Activated T-helper 9 cell treated with anti-CD3 and anti-CD28 coated beads, Interleukin-2, amount 50 U/mL, for 16 hours (primary cell): ENCODE measurements at places on chromosomes 16 and 17.

DNA sequence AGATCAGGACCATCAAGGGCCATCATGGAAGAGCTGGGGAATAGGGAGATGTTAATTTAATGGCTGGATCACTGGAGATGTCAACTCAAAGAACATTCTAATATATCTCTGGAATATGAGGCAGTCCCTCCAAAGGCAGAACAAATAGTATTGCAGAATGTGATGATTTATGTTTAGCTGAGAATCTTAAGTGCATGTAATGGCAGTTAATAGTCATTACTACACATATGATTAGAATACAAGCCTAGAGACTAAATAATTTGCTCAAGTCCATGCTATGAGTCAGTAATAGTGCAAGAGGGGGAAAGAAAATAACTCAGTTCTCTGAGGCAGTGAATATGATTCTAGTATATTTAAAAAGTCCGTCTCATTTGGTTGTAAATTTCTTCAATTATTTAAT, 32.3 kb downstream of the SNTB2 start:
- DNase-seq: no peak

GRCh38 chr17:7553356-7553755, 4.5 kb downstream of the TNFSF12 start:
- DNase-seq: no peak

DNA sequence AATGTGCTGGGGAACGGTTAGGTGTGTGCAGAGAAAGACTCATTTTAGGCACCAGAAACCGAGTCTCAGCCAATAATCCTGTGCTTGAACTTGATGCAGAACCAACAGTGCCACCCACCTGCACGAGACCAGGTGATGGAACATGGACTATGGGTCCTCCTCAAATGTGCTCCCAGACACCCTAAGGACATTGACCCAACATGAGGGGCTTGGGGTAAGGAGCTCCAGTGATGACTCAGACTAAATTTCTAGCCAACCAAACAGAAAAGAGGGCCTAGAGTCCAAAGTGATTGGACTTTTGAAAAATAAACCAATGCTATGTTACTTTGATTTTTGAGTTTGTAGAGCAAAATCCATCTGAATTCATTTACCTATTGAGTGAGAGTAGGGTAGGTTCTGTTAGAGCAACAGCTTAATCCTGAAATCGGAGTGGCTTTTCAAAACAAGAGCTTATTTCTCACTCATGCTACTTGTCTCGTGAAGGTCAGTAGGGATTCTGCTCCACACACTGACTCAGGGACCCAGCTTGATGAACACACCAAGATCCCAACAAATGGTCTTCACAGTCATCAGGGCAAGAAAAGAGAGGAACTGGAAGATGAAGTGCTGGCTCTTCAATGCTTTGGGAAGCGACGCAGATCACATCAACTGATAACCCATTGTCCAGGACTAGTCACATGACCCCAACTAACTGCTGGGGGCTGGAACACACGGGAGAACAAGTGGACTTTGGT, 21.8 kb downstream of the FAM20A start:
- no peak for DNase-seq

GRCh38 chr17:1228781-1229348, 41.4 kb upstream of the BHLHA9 start:
- DNase-seq: no peak

GRCh38 chr16:10126686-10127085, 55.5 kb downstream of the GRIN2A start:
- DNase-seq: no peak

GRCh38 chr17:29178750-29179231, 1.4 kb downstream of the MYO18A start:
- no peak for DNase-seq

- DNase-seq: no peak
Measured at GRCh38 chr17:59779521-59779920, 72.1 kb downstream of the VMP1 start.

DNA sequence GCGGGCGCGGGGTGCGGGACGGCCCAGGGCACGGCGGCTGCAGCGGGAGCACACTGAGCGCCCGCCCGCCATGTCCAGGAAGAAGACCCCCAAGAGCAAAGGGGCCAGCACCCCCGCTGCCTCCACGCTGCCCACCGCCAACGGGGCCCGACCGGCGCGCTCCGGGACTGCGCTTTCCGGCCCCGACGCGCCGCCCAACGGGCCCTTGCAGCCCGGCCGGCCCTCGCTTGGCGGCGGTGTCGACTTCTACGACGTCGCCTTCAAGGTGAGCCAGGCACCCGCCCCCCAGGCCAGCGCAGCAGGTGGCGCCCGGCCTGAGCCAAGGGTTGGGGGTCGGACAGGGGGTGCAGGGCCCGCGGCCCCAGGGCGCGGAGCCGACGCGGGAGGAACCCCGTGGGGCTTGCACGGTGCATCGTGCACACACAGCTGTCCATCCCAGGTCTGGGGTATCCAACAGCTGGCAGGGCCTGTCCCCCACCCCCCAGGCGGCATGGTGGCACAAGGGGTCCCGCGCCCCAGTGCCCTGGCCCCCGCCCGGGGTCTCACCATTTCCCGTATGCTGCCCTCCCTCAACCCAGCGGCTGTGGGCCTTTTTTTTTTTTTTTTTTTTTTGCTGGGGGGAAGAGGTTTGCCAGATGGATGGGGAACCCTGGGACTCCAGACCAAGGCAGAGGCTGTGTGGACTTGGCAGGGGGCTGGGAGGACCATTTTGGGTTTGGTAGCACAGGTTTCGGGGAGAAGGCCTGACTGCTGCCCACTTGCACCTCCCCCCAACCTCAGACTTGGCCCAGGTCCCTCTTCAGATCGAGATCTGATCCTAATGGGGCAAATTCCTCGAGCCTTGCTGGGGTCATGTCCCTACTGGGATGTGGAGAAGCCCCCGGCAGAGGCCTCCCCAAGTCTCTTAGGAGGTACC, 547 bp downstream of the RAB26 start:
- no peak for DNase-seq

GRCh38 chr16:52584354-52585320, 37.7 kb upstream of the TOX3 start:
- no peak for DNase-seq

- DNase-seq: no peak
Measured at GRCh38 chr16:73775841-73776388, 520.7 kb upstream of the PSMD7 start.

DNA sequence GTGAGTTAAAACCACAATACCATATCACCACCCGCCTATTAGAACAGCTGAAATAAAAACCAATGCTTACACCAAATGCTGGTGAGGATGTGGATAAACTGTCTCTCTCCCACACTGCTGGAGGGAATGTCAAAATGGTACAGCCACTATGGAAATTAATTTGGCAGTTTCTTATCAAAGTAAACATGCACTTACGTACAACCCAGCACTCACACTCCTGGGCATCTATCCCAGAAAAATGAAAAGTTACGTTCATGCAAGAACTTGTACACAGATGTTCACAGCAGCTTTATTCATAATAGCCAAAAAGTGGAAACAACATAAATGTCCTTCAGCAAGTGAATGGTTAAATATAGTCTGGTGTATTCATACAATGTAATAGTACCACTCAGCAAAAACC, 173.2 kb upstream of the MYOCD start:
- no peak for DNase-seq

- peak; percentile 10 for DNase-seq
Measured at GRCh38 chr17:54968988-54969332, 395 bp downstream of the STXBP4 start.
